ENCODE measurements at places on chromosomes 11 and 22. TPM values are rescaled to one million over a fixed set of nuclear protein-coding genes. Genes with fewer than 3 reads are reported as not detected.

The MRGPRX4 gene
- not detected for total RNA-seq

The ANO1 gene
- total RNA-seq: 2.1 TPM

The ANKK1 gene
- total RNA-seq: not detected

The LRRC4C gene
- total RNA-seq: not detected

The PDGFB gene
- total RNA-seq: 3.7 TPM

The GLYATL1 gene
- not detected for total RNA-seq

The MAJIN gene
- total RNA-seq: not detected

Data from A549 treated with Mapracorat at 1 μM for 4 hours (cell line).